ENCODE measurements at places on chromosomes 1 and 21. TPM values are rescaled to one million over a fixed set of nuclear protein-coding genes. Genes with fewer than 3 reads are reported as not detected.

GSTM2 gene
- 28.2 TPM for total RNA-seq

IRF6 gene
- under 0.01 TPM for total RNA-seq

ILDR2 gene
- total RNA-seq = under 0.01 TPM

FCGR1A gene
- not detected for total RNA-seq

ANGPTL7 gene
- total RNA-seq = 1.5 TPM

AMY1A gene
- not detected for total RNA-seq

AKR7A3 gene
- total RNA-seq = 0.33 TPM

COL8A2 gene
- 18.5 TPM for total RNA-seq

PADI2 gene
- total RNA-seq = not detected

CD53 gene
- total RNA-seq = not detected

NOS1AP gene
- 0.17 TPM for total RNA-seq

Data from fibroblast of lung (primary cell).